Activated CD4-positive, alpha-beta T cell treated with anti-CD3 and anti-CD28 coated beads, Interleukin-2, amount 10 ng/mL, durations not matched to agents 7 days and 5 days (primary cell): ENCODE measurements at places on chromosomes 3 and 15. TPM values are rescaled to one million over a fixed set of nuclear protein-coding genes. Genes with fewer than 3 reads are reported as not detected.

The AMIGO3 gene
- 0.30 TPM for total RNA-seq

The PTH1R gene
- total RNA-seq: not detected

The DCLK3 gene
- total RNA-seq: not detected

The DLL4 gene
- total RNA-seq: not detected

The RTP3 gene
- not detected for total RNA-seq

The TF gene
- 0.21 TPM for total RNA-seq

The TNNC1 gene
- 2.1 TPM for total RNA-seq

The FAM174B gene
- 4.8 TPM for total RNA-seq

The CCR9 gene
- not detected for total RNA-seq

The FAM227B gene
- total RNA-seq: 3.5 TPM

The PODXL2 gene
- total RNA-seq: 2.9 TPM

The DOCK3 gene
- total RNA-seq: 1.1 TPM

The ERICH6 gene
- total RNA-seq: 0.50 TPM

The GNAT1 gene
- not detected for total RNA-seq

The C3orf20 gene
- total RNA-seq: not detected

The ADGRG7 gene
- not detected for total RNA-seq

The MRAS gene
- not detected for total RNA-seq

The ILDR1 gene
- 0.17 TPM for total RNA-seq

The KBTBD13 gene
- total RNA-seq: not detected

The IMPG2 gene
- 0.50 TPM for total RNA-seq

The CAPN3 gene
- total RNA-seq: 5.3 TPM

The TEX55 gene
- not detected for total RNA-seq

The TERB2 gene
- total RNA-seq: not detected

The TMEM266 gene
- total RNA-seq: not detected

The CLK3 gene
- total RNA-seq: 134 TPM

The COL6A5 gene
- not detected for total RNA-seq

The DAZL gene
- total RNA-seq: not detected

The DUOXA2 gene
- total RNA-seq: not detected

The ZDHHC19 gene
- not detected for total RNA-seq

The CXCR6 gene
- total RNA-seq: 17.6 TPM

The SLC9C1 gene
- not detected for total RNA-seq

The XYLB gene
- total RNA-seq: 6.9 TPM

The PLSCR2 gene
- not detected for total RNA-seq

The GPR62 gene
- total RNA-seq: not detected
